ENCODE measurements at places on chromosomes 6 and 20. TPM values are rescaled to one million over a fixed set of nuclear protein-coding genes. Genes with fewer than 3 reads are reported as not detected.

Gene FAM209B
- total RNA-seq, result not detected

Gene FGD2
- total RNA-seq, result not detected

Gene SYCP2
- 0.69 TPM for total RNA-seq

Gene GZF1
- 28.3 TPM for total RNA-seq

Gene RNGTT
- total RNA-seq, result 23.9 TPM

DNA sequence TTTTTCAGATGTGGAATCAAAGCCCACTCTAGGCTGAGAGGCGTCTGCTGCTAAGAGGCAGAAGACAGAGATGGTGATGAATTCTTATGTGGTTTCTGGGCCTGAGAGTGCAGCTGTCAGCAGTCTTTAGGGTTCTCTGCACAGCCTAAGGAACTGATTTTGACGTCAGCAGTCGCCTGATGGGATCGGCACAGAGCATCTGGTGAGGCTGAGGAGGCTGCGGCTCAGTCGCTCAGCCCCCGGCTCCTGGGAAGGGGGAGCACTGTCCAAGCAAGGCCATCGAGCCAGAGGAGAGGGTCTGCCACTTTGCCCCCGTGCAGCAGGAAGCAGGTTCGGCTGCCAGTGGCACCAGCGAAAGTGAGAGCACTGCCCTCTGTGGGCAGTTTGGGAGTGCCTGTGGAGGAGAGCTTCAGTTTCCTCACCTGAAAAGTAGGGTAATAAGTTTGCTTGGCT, 92.5 kb downstream of the TCP11 start:
- DNase-seq, result peak; percentile 78

DNA sequence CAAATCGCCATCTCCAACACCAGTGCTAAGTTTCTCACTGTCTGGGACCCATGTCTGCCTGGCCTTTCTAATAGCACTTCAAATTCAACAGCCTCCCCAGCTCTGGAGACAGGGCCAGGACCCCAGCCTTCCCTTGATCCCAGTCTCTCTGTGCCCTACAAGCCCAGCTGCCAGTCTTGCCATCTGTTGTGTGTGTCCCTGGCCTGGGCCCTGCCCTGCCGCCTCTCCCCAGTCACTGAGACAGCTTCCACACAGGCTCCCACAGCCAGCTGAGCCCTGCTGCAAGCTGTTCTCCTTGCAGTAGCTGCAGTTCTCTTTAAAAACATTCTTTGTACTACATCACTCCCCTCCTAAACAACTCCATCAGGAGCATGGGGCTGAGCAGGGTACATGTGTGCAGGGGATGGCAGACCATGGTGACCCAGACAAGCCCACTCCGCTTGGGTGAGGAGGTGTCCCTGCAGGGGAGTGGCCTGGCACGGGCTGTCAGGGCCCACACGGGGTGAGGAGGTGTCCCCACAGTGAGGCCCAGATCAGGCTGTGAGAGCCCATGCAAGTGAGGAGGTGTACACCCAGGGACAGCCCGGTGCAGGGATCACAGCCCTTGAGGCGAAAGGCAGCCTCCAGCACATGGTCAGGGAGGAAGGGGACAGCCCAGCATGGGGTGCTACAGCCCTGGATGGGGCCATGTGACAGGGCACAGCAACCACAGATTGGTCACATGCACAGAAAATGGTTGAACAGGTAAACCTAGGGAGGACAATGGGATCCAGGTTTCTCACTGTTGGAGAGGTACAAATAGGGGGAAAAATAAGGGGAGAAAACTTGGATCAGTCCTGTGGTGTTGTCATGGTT, 16.2 kb downstream of the CST7 start:
- DNase-seq, result peak; percentile 82

DNA sequence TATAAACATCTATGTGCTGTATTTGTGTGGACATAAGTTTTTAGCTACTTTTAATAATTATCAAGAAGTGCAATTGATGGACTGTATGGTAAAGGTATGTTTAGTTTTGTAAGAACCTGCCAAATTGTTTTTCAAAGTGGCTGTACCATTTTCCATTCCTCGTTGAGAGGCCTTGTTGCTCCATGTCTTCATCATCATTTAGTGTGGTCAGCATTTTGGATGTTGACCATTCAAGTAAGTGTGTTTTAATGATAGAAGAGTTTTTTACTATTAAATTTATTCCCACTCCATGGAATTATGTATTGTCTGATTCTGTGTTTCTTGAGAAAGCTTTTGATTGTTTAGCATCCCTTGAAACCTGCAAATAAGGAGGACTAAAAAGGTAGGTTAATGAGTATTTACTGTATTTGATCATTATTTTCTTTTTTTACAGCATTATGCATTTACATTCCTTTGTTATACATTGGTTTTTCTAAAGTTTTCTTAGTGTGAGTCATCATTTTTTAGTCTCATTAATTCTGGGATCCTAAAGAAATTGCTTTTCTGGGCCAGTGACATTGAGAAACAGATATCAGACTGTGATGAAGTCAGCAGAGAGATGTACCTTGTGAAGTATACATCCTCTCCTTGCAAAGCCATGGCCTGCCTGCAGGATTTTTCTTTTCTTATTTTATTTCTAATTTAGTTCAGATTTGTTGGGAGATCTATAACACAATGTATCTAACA, 312.8 kb upstream of the PTCHD4 start:
- no peak for DNase-seq

GRCh38 chr20:31602431-31602778, 2.7 kb upstream of the ID1 start:
- no peak for DNase-seq
